Stimulated activated memory B cell treated with anti-CD40 and anti-IgM and Interleukin-4, amounts not matched to agents 10 μg/mL and 1 μg/mL and 100 μg/mL, for 72 hours (primary cell): ENCODE measurements at places on chromosomes 6 and 20.

GRCh38 chr20:47241345-47241781, 115.1 kb downstream of the ZMYND8 start:
- no peak for ATAC-seq

DNA sequence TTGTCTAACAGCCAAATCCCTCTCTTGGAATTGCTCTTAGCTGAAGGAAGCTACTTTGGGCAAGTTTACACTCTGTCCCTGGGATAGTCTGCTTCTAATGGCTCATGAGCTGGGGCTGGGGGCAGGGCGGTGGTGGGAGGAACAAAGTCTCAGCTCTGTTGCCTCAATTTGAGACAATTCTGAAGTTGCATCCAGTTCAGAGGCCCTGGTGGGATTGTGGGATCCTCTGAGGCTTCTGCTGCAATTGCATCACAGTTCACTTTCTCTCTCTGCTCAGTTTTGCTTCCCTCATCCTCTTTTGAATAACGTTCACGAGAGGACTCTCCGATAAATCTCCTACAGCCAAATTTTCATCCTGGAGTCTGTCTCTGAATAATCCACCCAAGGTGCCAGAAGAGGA, 440.6 kb upstream of the SLC35B3 start:
- ATAC-seq = no peak

- no peak for ATAC-seq
Observed at GRCh38 chr6:43278524-43279078, 19.5 kb upstream of the SLC22A7 start.

GRCh38 chr6:46284475-46284874, 113.7 kb upstream of the ENPP5 start:
- no peak for ATAC-seq

DNA sequence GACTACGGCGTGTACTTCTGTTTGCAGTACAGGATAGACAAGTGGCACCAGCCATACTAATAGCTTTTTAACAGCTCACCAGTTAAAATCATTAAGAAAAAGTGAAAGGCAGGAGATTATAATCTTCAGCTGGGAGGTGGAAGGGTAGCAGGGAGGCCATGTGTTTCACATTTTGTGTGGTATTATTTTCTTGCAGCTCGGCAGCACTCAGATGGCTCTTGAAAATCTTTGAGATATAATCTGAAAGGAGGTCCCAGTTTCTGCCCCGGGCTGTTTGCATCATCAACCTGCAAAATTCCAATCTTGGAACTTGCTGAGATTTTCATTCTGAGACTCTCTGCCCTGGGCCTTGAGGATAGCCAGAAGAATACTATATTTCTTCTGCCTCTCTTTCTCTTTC, 87.5 kb upstream of the HDAC2 start:
- no peak for ATAC-seq

GRCh38 chr20:18588574-18588933, 700 bp downstream of the DTD1 start:
- peak; percentile 3 for ATAC-seq

GRCh38 chr20:51570739-51571459, 28.4 kb upstream of the NFATC2 start:
- ATAC-seq = no peak

GRCh38 chr6:79070206-79070825, 7.7 kb downstream of the PHIP start:
- ATAC-seq = no peak

DNA sequence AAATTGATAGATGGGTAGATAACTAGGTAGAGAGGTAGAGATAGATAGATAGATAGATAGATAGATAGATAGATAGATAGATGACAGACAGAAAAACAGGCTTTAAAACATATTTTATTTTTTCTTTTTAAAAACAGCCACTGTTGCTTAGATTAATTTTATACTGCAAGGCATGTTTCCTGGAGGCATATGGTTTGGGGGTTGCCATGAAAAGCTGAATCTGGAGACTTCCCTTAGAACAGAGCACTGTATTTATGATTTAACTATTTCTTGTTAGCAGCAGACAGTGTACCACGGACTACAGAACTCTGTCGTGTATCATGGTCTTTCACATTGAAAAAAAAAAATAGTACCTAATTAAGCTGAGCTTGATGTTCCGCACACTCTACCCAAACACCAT, 38.8 kb downstream of the METTL24 start:
- ATAC-seq = no peak

- no peak for ATAC-seq
Observed at GRCh38 chr20:38751360-38751976, 3.2 kb downstream of the ACTR5 start.

- no peak for ATAC-seq
Observed at GRCh38 chr6:149845549-149845948, 18.6 kb downstream of the LRP11 start.

DNA sequence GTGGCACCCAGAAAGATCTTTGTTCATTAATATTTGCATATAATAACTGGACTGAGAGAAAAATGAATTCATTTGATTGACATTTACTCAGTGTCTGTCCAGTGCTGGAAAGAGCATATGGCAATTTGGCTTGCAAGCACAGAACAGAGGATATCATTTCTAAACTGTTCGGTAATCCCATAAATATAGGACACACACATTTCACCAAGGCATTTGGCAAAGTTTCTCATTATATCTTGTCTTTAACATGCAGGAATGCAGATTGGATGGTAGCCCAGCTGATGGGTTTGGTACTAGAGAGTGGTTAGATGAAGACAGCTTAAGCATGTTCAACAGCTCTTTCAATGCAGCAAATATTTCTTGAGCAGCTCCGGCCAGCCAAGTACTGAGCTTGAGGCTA, 259.2 kb downstream of the PRKN start:
- ATAC-seq = no peak
